ENCODE measurements at places on chromosomes 2 and 18.

GRCh38 chr2:70012887-70013286 lies 51.5 kb upstream of the ASPRV1 start:
- no peak for DNase-seq

- no peak for DNase-seq
Observed at GRCh38 chr18:42477267-42477666, 522.2 kb downstream of the PIK3C3 start.

- no peak for DNase-seq
Observed at GRCh38 chr2:167599219-167599618, 648.2 kb downstream of the STK39 start.

DNA sequence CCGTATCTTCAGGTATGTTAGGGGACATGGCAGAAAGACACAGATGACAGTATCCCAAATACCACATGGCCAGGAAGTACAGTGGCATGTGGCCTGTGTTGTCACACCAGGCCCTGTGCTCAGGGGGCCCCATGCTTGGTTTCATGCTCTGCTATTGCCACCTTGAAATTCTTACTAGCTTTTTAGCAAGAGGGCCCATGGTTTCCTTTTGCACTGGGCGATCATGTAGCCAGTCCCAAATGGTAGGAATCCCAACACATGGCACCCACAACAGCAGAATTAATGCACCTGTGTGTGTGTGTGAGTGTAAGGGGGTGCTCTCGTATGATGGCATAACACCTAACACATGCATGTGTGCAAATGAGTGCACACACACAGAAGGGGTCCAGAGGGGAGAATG lies 39.2 kb downstream of the MYO7B start:
- no peak for DNase-seq

DNA sequence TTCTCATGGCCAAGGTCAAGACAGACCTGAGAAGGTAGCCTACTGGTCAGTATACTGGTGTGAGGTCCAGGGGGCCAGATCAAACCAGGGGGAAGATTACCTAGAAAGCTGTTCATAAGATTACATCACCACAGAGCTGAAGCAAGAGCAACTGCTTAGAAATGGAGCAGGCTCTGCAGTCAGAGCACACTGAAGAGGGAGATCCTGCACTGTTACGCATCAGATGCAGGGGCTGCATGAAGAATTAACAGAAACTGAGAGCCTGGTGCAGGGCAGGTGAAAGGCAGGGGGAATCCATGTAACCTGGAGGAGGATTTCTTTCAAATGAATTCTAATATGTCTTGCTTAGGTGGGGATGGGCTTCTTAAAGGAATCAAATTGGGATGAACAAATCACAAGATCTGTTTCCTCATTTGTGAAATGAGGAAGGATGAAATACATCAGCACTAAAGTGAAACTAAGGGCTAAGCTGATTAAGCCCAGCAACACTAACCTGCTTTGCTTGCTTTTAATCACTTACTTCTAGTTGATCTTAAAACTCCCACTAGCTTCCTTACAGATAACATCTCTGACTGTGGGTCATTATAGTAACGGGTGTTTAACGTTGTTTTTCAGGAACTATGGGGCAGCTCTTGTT lies 74.3 kb upstream of the ADAM23 start:
- DNase-seq = no peak

GRCh38 chr2:140063356-140063755 lies 1283.2 kb upstream of the NXPH2 start:
- DNase-seq = no peak

DNA sequence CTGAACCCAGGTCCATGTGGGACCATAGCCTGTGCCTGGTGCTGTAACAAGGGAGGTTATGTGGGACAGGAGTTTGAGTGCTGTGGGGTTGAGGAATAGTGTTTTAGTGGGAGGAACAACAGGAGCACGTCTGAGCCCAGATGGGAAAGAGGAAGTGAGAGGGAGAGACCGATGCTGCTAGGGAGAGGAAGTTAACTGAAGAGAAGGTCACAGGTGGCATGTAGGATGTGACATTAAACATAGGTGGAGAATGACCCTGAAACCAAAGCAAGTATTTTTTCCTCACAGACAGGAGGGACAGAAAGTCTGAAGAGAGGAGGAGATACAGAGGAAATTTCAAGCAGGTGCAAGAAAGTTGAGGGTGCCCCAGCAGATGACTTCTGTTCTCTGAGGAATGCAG lies 87.8 kb downstream of the ACOXL start:
- no peak for DNase-seq

DNA sequence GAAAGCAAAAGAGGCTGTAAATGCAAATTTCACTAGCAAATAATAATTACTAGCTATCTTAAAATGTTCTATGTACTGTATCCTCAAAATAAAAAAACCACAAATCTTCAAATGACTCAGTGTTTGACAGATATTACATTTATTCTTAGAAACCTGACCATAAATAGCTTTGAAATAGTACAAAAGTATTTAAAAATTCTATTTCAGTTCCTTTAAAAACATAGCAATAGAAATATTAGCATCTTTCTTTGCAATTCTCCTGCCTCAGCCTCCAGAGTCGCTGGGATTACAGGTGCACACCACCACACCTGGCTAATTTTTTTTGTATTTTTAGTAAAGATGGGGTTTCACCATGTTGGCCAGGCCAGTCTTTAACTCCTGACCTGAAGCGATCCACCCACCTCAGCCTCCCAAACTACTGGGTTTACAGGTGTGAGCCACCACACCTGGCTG lies 50.6 kb downstream of the MSH6 start:
- DNase-seq = no peak

- no peak for DNase-seq
Observed at GRCh38 chr2:180291060-180291459, 284.0 kb upstream of the CWC22 start.

DNA sequence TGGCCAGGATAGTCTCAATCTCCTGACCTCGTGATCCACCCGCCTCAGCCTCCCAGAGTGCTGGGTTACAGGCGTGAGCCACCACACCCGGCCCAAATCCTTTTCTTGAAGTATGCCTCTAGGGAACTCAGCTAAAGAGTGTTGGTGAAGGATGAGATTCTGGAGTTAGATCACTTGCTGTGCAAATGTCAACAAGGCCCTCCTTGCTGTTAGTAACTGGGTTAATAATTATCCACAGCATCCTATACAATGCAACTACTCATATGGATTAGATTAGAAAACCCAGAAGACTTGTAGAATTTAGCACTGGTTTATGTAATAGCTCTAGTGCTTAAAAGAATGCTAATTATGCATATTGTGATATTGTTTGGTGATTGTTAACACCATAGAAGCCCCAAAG lies 310.8 kb upstream of the TFPI start:
- peak; percentile 33 for DNase-seq

- no peak for DNase-seq
Observed at GRCh38 chr2:201058914-201059313, 12.6 kb downstream of the HYCC2 start.
